ENCODE measurements at places on chromosomes 7 and 10.

DNA sequence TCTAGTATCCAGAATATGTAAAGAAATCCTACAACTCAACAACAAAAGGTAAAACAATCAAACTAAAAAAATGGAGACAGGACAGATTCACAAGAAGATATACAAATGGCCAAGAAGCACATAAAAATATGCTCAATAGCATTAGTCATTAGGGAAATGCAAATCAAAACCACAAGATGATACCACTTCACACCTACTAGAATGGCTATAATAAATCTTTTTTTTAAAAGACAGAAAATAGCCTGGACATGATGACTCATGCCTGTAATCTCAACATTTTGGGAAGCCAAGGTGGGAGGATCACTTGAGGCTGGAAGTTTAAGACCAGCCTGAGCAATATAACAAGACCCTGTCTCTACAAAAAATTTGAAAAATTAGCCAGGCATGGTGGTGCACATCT, 27.9 kb upstream of the CHCHD3 start:
- no peak for DNase-seq

DNA sequence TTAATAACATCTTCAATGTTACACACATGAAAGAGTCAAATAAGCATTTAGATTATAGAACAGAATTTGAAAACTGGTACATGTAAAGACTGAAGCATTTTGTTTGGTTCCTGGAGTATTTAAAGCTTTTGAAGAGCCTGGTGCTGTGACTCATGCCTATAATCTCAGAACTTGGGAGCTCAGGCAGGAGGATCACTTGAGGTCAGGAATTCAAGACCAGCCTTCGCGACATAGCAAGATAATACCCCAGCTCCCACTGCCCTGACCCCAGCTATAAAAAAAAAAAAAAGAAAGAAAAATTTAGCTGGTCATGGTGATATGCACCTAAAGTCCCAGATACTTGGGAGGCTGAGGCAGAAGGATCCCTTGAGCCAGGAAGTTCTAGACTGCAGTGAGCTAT, 87.8 kb downstream of the HDAC9 start:
- DNase-seq = no peak

GRCh38 chr7:45509222-45509621, 64.9 kb upstream of the ADCY1 start:
- no peak for DNase-seq

DNA sequence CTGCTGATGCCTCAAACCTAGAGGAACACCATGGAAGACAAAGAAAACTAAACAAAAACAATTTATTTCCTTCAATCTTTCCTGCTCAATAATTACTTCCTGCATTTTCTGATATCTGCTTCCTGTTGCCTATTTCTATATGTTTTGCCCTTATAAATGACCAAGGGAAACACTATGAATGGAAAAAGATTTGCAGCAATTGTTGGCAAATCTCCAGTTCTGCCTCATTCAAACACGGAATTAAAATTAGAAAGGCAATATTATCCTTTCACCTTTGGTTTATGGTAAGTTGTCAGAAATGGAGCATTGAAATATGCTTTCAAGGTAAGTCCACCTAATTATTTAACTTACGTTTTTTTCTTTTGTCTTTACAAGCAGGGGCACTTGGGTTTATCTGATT, 552.2 kb upstream of the ANKRD30A start:
- no peak for DNase-seq

- DNase-seq = no peak
Measured at GRCh38 chr7:7272294-7272693, 90.0 kb downstream of the C1GALT1 start.

GRCh38 chr10:114678820-114679219, 20.7 kb upstream of the ABLIM1 start:
- DNase-seq = no peak

- DNase-seq = no peak
Measured at GRCh38 chr7:91883676-91884362, 3.3 kb upstream of the MTERF1 start.

DNA sequence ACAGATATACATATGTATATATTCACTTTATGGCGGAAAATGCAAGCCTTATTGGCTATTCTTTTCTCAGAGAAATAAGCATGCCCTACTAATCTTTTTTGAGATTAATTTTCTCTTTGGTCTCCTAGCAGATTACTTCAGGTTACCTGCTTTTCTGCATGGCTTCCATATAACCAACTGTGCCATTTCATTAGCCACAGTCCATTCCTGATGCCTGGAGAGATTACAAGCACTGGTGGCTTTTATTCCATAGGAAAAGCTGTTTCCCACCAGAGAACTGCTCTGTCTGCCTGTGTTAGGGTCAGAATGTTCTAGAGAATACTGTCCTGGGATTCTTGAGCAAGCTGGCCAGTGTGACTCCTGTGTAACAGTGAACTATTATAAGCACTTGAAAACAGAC, 59.8 kb downstream of the LRRN3 start:
- no peak for DNase-seq

GRCh38 chr10:1425879-1426278, 311.4 kb downstream of the ADARB2 start:
- peak; percentile 16 for DNase-seq

GRCh38 chr10:76040107-76040829, 608.8 kb downstream of the LRMDA start:
- no peak for DNase-seq

GRCh38 chr7:110522761-110523200, 568.1 kb upstream of the LRRN3 start:
- DNase-seq = no peak

- no peak for DNase-seq
Measured at GRCh38 chr7:25134358-25135010, 9.4 kb upstream of the CYCS start.

GRCh38 chr7:131503639-131504038, 52.8 kb downstream of the PODXL start:
- DNase-seq = no peak

DNA sequence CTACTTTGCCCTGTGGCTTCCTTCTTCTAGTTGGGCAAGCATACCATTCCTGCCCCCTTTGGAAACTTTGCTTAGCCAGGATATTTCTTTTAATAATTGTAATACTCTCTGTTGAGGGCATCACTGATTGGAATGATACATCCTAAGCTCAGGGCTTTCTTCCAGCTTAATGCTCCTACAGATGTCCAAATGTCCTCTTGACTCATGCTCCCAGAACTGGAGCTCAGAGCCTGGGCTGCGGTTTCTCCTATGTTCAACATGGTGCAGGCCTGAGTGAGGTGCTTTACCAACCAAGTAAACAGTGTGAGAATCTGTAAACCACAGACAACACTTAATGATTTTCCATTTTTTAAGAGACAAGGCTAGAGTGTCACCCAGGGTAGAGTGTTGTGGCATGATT, 108.6 kb downstream of the LRRC4 start:
- no peak for DNase-seq

DNA sequence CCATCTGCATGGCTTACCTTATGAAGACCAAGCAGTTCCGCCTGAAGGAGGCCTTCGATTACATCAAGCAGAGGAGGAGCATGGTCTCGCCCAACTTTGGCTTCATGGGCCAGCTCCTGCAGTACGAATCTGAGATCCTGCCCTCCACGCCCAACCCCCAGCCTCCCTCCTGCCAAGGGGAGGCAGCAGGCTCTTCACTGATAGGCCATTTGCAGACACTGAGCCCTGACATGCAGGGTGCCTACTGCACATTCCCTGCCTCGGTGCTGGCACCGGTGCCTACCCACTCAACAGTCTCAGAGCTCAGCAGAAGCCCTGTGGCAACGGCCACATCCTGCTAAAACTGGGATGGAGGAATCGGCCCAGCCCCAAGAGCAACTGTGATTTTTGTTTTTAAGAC, 12.4 kb downstream of the DUSP5 start:
- no peak for DNase-seq
